HCT116 (cell line): ENCODE measurements at places on chromosomes 12 and 14.

DNA sequence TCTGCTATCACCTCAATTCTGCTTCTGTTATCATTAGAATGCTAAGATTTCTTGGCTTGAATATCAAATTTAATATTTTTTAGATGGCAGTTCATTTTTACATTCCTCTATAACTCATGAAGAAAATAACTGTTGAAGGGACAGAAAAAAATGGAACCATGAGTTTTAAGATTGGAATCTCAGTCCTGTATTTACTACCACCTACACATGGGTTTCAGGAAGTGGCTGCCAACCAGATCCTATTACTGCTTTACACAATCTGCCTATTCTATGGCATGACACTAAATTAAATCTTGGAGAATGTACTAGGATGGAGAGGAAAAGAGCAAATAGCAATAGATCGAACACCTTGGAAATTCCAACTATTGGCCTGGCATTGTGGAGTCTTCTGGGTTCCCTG lies 140.8 kb downstream of the DUSP6 start:
- no peak for DNase-seq

DNA sequence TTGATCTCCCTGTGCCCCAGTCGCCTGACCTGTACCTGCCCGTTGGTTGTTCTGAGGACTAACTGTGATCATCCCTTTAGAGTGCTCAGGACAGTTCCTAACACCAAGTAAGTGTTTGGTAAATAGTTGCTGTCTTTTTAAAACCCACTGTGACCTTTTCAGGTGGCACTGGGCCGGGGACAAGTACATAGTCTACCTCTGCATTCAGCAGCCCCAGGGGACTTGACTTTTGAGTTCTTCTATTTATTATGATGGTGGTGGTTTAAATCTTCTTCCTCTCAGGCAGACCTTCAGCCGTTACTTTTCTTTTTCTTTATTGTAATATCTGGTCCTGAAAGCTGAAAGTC lies 38.8 kb downstream of the EVL start:
- no peak for DNase-seq

DNA sequence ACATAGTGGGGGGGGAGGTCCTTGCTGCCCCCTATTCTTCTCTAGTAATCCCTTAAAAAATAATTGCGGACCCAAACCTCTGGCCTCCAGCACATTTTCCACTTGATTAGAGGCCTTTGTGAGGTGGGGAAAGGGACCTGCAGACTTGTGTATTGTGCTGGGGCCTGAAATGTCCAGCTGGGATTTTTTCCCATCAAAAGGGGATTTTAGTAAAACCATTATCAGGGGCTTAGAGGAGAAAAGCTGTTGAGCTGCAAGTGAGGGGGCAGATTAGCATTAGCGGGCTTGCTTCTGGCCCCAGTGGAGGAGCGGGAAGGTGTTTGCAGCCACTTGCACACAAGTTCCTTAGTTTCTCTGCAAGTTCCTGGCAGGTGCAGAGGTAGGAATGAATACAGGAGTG lies 13.9 kb downstream of the FBXL14 start:
- no peak for DNase-seq

- DNase-seq = no peak
These were observed 2.0 kb downstream of the ANO6 start for GRCh38 chr12:45217846-45218245.

DNA sequence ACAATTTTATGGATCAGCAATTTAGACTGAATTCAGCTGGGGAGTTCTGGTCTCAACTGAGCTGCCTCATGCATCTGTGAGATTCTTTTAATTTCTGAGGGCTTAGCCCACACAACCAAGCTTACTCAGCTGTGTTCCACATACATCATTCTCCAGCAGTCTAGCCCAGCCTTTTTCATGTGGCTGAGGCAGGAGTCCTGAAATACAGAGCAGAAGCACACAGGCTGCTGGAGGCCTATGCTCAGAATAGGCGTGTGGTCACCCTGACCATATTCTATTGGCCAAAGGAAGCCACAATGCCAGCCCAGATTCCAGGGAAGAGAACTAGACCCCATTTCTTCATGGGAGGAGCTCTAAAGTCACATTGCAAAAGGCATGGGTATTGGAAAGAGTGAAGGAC lies 72.3 kb upstream of the DHRS4 start:
- DNase-seq = no peak
